Urothelium cell line (cell line): ENCODE measurements at places on chromosomes 3 and 15.

DNA sequence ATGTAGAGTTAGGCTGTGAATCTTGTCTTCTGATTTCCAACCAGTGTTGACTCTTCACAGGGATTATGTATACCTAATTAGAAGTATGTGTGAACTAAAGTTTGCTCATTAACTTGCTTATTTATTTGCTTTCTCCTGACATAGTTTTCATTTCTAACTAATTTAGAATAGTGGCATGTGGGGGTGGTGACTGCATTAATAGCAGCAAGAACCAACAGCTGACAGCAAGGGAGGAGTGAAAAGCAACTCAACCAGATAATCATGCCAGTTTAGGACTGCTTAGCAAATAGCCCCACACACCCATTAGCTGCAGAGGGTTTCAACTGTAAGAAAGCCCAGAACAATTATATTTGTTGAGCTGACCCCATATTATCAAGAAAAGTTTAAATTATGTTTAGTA, 3.8 kb downstream of the ST3GAL6 start:
- no peak for DNase-seq

GRCh38 chr15:41921167-41921566, 27.3 kb upstream of the SPTBN5 start:
- DNase-seq = no peak

- DNase-seq = peak; percentile 46
Observed at GRCh38 chr3:123448536-123449101, at the start of gene ADCY5. ADCY5 (minus strand) TSS chr3:123449090; CDS start chr3:123448545, 545 bp downstream.

DNA sequence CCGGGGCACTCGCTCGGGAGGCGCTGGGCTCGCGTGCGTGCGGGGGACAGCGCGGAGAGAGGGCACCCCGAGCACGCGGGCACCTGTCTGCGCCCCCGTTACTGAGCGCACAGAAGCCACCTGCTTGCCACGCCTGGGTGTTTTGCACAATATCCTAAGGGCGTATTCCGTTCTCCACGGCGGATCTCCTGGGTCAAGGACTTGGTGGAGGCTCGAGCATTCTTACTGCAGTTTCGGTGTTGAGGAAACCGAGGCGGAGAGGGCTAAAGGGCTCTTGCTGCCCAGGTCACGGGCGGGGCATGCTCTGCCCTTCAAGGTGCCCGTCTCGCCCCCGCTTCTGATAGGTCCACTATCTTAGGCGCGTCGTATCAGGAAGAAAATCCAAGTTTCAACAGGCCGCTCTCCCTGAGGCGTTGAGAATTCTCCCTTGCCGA, 526 bp downstream of the GPD1L start:
- DNase-seq = no peak

- no peak for DNase-seq
Observed at GRCh38 chr3:152197451-152197850, 71.3 kb upstream of the MBNL1 start.

DNA sequence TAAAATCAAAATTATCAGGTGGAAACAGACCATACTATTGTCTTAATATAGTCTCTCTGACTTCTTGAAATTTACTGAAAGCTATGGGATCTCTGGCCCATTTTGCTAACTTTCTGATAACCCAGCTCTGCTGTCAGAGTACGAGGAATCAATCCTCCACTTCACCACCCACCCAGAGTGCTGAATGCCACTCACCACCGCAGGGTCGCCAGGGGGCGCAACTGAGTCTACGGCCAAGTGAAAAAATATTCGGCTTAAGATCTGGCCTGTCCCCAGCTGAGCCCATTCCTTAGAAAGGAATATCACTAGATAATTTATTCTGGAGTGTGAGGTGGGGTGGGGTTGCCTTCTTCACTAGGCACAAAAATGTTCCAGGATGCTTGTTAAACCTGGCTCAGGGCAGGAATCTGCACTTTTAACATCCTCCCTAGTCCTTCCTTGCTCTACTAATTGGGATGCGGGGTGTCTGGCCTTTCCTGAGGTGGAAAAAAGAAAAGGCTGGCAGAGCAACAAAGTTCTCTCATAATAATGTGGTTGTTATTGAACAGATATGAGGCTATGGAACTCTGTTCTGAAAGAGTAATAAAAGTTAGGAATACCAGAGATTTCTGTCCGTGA, 520.6 kb downstream of the MFSD1 start:
- peak; percentile 45 for DNase-seq

DNA sequence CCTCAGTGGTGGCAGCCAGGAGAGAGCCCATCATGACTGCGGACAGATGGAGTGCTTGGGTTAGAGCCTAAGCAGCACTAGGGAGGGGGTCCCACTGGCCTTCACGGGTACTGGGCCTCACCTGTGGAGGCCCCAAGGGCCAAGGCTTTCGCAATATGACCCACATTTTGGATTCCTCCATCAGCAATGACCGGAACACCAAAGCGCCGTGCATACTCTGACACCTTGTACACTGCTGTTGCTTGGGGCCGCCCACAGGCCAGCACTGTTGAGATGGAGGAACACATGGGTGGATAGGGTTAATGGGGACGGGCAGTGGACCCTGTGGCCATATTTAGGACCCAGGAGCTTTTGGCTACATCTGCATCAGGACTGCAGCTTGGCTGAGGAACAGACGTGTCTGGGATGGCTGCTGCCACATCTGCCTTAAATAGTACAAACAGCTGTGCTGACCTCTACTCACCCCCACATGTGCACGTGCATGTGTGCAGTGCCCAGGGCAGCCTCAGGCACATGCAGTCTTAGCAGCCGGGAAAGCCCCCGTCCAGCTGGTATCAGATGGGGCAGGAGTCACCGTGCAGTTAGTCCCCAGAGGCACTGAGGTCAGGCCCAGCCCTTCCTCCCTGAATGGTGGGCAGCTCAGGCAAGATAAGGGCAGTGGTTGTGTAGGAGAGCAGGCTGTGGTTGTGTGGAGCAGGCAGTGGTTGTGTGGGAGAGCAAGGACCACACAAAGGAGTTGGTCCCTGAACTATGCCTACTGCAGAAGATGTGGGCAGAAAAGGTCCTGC, 3.3 kb downstream of the NDUFAF3 start:
- no peak for DNase-seq

DNA sequence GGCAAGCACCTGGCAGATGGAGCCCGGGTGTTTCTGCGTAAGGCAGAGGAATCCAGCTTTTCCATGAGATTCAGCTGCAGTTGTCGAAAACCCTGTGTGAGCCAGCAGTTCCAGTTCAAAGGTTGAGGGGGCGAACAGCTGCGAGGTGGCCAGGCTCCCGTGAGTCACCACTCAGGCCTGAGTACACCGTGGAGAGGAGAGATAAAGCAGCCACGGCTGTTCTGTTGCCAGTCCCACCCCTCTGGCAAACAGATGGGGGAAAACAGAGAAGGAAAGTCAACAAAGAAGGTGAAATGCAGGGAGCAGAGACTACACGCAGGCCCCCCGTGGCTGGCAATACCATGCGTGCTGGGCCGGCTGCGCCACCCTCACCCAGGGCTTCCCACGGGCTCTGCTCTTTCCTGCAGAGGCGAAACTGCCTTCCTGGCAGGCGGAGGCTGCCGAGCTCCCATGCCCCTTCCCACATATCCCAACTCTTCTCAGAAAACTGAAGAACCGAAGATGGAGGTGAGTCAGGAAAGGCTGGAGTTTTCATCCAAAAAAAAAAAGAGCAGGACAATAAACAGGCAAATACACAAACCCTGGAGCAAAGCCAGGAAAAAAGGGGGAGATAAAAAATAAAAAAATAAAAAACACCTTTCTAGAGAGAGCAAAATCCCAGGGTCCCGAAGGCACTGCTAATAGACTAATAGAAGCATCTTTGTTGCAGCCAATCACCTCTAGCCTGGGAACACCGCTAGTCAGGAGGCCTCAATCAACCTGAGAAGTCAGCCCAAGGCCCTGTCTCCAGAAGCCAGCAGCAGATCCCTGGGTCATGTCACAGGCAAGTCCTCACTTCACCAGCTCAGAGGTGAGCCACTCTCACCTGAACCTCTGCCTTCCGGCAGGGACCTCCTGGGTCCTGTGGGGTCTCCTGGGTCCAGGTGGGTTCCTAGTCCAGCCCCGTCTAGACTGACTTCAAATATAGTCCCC, 37.7 kb downstream of the FAM174B start:
- DNase-seq = peak; percentile 37

- DNase-seq = no peak
Observed at GRCh38 chr15:77160562-77161478, 89.9 kb upstream of the TSPAN3 start.

DNA sequence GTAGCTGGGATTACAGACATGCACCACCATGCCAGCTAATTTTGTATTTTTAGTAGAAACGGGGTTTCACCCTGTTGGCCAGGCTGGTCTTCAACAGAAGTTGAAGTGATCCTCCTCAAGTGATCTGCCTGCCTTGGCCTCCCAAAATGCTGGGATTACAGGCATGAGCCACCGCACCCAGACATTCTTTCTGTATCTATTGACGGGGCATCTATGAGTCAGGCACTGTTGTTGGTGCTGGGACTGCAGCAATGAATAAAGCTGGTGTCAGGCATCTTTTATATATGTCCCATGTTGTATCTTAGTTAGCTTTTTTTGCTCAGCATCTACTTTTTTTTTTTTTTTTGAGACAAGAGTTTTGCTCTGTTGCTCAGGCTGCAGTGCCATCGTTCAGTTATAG, 47.6 kb upstream of the ULK4 start:
- no peak for DNase-seq

- DNase-seq = no peak
Observed at GRCh38 chr15:66748708-66749035, 46.6 kb downstream of the SMAD6 start.

GRCh38 chr3:141625506-141625905, 112.6 kb upstream of the RNF7 start:
- DNase-seq = peak; percentile 62

DNA sequence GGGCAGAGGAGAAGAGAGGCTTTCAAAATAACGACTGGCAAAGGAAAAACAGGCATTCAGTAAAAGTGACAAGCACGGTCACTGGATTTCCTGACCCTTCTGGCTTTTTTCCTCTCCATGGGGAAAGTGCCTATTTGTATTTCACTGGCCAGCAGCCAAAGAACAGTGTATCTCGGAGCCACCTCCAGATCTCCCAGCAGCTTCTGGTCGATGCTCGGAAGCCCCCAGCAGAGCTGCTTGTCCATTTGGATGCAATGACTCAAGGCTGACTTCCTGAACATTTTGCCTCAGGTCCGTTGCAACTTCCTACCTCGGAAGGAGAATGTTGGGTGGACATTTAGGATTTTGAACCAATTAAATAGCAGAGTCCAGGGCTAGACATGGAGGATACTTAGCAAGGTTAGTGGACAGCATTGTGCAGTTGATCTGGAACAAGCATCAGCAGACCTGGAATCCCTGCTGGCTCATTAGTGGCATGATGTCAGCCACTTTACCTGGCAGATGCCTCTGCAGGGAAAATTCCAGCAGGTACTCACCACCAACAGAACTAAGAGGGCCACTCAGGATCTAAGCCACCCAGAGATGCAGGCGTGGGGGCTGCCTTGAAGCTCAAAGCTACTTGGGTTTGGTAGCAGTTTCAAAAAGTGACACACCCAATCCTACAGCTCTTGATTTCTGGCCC, 1.1 kb downstream of the FAM107A start:
- DNase-seq = no peak

GRCh38 chr3:139473155-139473771, 3.1 kb downstream of the RBP2 start:
- DNase-seq = no peak

DNA sequence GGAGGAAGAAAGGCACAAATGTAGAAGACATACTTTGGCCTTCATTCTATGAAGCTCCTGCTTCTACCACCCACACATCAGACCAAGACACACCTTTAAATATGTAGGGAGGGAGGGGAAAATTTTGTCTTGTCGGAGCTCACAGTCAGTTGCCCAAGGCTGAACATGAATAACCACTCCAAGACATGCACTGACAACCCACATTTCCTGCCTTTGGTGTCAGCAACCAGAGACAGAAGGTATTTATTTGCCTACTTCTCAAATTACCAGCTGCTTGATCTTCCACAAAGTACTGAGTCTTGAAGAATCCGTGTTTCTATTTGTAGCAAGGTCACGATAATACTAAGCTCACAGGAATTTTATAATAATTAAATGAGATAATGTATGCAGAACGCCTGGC, 169.7 kb downstream of the KCNMB2 start:
- peak; percentile 8 for DNase-seq

- peak; percentile 54 for DNase-seq
Observed at GRCh38 chr3:186461141-186461540, 83.0 kb downstream of the CRYGS start.

- DNase-seq = no peak
Observed at GRCh38 chr15:30001602-30002001, 81.2 kb upstream of the GOLGA8J start.

GRCh38 chr3:175619369-175619768, 760.2 kb downstream of the NAALADL2 start:
- no peak for DNase-seq

DNA sequence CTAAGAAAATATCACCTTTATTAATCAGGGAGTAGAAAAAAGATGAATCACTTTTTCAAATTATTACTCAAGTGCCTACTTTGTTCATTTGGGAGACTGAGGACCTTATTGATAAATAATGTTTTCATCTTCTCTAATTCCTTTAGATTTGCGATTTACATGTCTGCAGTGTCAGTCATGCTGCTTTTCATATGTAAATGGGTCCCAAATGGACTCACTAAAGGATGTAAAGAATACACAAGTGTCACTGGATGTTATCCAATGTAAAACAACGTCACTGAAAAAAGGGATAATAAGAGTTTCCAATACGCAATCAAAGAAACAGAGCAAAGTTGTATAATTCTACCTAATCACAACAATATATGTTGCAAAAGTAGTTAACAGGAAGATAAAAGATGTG, 84.9 kb downstream of the TFDP2 start:
- DNase-seq = no peak

GRCh38 chr15:64850778-64851502, 9.2 kb downstream of the PLEKHO2 start:
- no peak for DNase-seq

DNA sequence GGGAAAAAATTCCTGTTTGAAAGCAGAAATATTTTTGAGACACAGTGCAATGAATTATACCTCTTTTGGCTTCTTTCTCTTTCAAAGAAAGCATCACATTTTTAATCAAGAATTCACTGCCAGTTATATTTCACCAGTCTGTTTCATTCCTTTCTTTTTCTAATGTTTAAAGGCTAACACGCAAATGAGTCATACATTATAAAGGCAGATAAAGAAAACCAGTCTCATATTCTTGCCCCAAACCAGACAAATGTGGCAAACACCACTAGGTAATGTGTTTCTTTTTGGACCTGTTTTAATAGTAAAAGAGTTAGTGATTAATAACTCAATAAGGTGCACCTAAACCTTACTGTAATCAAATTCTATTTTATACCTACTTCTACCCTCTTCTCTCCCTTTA, 83.8 kb downstream of the PLOD2 start:
- DNase-seq = no peak

GRCh38 chr3:117666325-117666724, 956.7 kb downstream of the TUSC7 start:
- no peak for DNase-seq

DNA sequence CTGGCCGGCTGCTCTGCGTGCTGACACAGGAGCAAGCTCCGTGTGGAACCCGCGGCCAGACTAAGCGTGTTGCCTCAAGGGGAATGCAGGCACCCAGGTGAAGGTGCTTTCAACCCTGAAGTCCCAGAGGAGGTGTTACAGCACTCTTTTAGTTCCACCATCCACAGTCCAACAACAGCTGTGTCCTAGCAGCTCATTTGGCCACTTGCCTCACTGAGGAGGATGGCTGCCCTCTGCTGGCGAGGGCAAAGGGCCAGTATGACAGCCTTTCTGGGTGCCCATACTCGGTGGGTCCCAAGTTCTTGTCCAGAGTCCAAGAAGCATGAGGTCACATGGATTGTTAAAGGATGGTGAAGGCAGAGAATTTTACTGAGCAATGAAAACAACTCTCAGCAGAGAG, 87.8 kb downstream of the C3orf85 start:
- DNase-seq = no peak

- no peak for DNase-seq
Observed at GRCh38 chr3:107600780-107601179, 78.0 kb downstream of the BBX start.

GRCh38 chr3:124788254-124788745, 58.0 kb downstream of the UMPS start:
- no peak for DNase-seq
